ENCODE measurements at places on chromosomes 13 and 19.
A peak's percentile ranks its signal among the peaks of the same experiment; 100 is the strongest.

- no peak for DNase-seq
Measured at GRCh38 chr19:2800506-2800905, 15.2 kb downstream of the THOP1 start.

DNA sequence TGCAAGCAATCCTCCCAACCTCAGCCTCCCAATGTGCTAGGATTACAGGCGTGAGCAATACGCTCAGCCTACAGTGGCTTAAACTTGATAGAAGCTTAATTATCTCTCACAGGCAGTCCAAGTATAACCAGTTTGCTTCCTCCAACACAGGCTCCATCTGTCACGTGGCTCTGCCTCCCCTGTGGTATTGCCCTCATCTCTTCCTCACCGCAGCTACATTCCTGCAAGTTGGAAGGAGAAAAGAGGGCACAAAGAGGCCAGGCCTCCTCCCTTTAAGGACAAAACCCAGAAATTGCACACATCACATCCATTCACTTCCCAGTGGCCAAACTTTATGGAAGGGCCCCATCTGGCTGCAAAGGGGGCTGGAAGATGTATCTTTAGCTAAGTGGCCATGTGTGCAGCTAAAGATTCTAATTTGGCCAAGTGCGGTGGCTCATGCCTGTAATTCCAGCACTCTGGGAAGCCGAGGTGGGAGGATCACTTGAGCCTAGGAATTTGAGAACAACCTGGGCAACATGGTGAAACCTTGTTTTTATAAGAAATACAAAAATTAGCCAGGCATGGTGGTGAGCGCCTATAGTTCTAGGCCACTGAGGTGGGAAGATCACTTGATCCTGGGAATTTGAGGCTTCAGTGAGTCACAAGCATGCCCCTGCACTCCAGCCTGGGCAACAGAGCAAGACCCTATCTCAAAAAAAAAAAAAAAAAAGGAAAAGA is 3.1 kb upstream of the SDHAF1 start:
- peak; percentile 50 for DNase-seq

- no peak for DNase-seq
Measured at GRCh38 chr19:1474011-1474764, 4.8 kb downstream of the C19orf25 start.

DNA sequence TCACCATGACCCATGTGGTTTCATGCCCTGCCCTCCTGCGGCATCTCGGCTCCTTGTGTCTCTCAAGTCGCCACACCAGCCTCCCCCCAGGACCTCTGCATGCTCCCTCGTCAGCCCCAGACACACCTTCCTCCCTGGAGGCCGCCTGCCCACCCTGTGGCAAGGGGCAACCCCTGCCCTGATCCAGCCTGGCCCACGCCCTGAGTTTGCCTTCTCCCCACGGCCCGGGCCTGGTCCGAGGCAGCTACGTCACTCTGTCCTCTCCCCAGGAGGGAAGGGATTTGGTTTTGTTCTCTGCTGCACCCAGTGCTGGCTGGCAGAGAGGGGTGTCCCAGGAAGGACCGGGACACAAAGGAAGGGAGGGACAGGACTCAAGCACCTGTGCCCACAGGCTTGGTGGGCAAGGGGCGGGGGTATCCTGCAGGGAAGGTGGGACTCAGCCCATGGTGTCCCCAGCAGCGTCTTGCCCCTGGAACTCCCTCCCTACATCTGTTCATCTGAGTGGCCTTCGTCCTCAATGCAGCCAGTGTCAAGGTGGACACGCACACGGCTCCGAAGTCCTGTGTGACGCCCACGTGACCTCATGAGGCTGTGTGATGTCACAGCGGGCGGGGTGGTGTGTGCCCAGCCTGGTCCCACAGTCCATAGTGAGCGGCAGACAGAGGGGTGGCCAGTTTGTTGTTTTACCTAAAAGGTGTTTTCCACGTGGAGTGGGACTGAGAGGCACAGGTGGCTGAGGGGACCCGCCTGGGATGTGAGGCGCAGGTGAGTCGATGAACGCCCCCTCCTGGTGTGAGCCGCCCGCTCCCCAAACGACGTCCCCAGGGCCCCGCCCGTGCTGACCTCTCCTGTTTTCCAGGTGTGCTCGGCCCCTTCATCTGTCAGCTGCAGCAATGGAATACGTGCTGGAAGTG is at the start of gene TEX29:
Gene TEX29, plus strand, starts transcription at position 645 of the 914 bp plus-strand sequence. Its CDS starts 249 bp downstream, at position 894.
- no peak for DNase-seq

- no peak for DNase-seq
Measured at GRCh38 chr19:51607920-51608562, 22.2 kb downstream of the SIGLEC5 start.

- DNase-seq: no peak
Measured at GRCh38 chr13:45718063-45718462, 15.9 kb downstream of the CBY2 start.

- DNase-seq: peak; percentile 9
Measured at GRCh38 chr19:12703046-12703445, 6.6 kb upstream of the FBXW9 start.

DNA sequence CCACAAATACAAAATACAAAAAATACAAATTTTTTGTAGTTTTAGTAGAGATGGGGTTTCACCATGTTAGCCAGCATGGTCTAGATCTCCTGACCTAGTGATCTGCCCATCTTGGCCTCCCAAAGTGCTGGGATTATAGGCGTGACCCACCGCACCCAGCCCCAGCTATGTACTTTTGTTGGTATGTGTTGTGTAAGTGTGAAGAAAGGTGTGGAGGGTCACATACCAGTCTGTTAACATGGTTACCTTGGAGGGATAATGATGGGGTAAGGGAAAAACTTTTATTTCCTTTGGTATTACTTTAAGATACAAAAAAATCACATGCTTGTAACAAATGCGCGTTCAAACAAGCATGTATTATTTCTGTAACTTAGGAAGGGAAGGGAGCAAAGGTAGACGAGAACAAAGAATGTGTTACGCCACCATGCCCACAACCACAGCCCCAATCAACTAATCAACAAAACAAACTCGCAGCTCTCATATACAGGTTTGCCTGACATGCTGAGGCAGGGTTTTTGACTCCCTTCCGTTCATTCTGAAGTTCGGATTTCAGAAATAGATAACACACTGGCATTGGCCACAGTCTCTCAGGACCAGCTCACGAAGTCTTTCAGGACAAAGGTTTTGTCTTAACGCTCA is 13.5 kb upstream of the VWA8 start:
- DNase-seq: no peak

DNA sequence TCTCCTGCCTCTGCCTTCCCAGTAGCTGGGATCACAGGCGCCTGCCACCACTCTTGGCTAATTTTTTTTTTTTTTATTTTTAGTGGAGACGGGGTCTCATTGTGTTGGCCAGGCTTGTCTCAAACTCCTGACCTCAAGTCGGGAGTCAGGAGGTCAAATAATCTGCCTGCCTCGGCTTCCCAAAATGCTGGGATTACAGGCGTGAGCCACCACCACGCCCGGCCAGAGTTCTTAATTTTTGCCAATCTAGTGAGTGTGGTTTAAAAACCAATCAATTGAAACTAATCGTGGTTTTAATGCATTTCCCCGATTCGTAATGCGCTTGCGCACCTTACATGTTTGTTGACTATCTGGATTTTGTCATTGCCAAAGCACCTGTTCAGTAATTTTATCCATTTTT is 37.0 kb downstream of the SKA3 start:
- DNase-seq: no peak

DNA sequence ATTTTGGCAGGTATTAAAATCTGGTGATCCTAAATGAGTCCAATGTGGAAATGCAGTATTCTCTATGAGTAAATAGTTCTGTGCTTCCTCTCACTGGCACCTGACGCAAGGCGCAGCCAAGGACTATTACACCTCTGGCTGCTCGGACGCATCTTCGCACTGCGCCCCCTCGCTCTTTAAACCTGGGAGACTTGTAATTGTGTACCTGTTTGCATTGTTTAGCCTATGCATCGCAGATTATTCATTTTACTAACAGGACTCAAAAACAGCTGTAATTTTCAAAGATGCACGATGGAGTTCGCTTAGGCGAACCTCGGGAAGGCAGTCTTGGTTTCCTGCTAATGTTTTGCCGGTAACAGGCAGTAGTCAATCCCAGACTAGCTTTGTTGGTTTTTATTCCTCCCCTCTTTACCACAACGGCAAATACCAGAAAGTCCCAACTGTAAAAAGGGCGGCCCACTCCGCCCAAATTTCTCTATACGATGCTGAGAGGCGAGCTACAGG is 113.2 kb downstream of the KCNRG start:
- DNase-seq: no peak

GRCh38 chr19:33401683-33402420 is 28.3 kb downstream of the CEBPG start:
- DNase-seq: no peak

GRCh38 chr19:10219678-10220077 is 11.5 kb downstream of the S1PR2 start:
- no peak for DNase-seq

GRCh38 chr19:51714848-51715247 is 8.9 kb downstream of the HAS1 start:
- no peak for DNase-seq

DNA sequence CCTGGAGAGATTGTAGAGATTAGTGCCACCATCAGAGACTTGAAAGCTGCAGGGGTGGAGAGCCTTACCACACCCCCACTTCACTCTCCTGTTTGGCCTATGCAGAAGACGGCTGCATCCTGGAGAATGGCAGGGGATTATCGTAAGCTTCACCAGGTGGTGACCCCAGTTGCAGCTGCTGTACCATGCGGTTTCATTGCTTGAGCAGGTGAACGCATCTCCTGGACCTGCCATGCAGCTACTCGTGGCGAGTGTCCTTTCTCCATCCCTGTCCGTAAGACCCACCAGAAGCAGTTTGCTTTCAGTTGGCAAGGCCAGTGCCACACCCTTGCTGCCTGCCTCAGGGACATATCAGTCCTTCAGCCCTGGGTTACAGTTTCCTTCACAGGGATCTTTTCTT is 21.2 kb downstream of the PPP5C start:
- DNase-seq: no peak

DNA sequence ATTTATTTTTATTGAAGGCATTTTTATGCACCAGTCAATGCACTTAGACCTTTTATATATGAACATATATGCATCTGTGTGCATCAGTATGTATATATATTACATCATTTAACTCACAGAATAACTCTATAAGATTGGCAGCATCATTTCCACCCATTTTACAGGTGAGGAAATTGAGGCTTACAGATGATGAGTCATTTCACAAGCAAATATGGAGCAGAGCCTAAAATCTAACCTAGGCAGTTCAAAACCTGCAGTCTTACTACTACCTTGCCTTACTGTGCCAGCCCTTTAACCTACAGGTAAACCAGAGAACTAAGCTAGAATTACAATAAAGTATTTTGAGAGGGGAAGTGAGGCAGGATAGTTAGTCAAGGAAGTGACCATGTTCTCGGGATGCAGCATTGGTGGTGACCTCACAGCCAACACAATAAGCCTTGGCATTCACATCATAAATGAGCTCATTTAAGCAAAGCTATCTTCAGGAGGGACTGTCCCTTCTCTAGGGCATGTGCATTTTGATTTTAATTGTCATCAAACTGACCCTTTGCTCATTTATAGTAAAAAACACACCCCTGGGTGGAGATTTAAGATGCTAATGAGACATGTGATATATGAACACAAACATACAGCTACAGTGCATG is 274.3 kb downstream of the DCLK1 start:
- DNase-seq: no peak

DNA sequence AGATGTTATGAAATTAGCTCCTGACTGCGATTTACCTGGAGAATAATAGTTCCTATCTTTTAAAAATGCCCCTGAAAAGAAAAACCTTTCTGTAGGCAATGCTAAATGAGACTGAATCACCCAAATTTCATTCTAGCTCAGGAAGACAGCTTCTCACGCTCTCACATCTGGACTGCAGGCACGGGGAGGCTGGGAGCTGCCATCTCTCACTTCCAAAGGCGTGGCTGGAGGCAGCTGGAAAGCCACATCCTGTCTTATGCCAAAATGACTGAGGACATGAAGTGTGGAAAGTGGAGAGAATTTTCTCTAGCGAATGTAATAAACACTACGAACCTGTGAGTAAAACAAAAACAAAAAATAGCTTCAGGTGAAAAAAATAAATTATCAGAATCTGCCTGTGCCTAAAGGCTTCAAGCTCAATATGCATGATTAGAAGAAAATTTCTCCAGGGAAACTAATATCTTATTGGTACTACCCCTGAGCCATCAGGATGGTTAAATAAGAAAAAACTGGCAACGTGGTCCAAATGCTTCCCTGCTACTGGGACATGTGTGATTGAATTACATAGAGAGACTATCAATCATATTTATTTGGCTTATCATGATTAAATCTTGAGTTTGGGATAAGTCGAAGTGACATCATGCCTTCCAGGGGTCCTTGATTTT is 58.1 kb upstream of the UBL3 start:
- DNase-seq: no peak

DNA sequence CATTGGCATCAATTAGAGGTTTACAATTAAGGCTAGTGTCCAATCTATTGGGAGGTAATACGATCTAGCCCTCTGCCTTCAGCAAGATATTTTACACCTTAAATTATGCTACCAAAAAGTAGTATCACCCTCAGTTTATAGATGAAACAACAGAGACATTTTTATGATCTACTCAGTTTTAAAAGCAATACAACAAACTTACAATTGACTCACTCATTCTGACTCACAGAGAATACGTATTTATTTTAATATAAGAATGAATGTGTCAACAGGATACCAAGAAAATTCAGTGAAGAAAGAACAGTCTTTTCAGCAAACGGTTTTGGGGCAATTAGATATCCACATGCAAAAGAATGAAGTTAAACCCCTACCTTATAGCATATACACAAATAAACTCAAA is 32.5 kb upstream of the STARD13 start:
- no peak for DNase-seq

GRCh38 chr19:33514885-33515551 is 6.6 kb downstream of the PEPD start:
- no peak for DNase-seq

- no peak for DNase-seq
Measured at GRCh38 chr19:57244513-57244912, 4.1 kb downstream of the ZNF805 start.

DNA sequence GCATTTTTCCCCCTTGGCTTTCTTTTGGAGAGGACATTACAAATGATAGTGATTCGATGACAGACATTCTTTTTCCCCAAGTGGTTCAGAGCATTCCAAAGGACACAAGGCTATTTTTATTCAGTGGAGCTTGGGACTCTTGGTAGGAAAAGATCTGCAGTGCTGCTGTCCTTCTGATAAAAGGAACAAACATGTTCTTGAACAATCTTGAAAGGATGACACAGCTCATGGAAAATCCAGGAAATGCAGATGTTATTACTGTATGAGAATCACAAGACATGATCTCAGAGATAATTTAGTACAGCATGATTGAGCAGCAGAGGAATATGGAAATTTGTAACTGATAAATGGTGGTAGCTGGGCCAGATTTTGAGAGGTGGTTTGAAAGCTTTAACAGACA is 96.2 kb upstream of the RFC3 start:
- DNase-seq: no peak

GRCh38 chr13:90974249-90974975 is 373.1 kb upstream of the MIR17HG start:
- peak; percentile 79 for DNase-seq

Measured in NCI-H2227 treated with DMSO at 0.1 percent for 48 hours (cell line).